ENCODE measurements at places on chromosomes 6 and 20.
A peak's percentile ranks its signal among the peaks of the same experiment; 100 is the strongest.

DNA sequence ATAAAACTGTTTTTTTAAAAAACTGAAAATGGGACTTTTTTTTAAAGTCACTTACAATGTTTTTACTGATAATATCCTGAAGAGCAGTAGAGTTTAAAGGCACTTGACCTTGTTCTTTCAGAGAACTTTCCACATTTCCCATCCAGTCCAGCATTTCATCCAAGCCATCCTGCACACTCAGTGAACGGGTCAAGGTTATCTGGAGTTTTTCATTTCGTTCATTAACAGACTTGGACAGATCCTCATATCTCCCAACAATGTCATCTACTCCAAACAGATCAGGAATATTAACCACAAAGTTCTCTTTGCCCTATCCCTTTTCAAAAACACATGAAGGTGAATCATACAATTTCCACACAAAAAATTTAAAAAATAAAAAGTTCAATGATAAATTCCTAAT, 69.1 kb downstream of the DST start:
- DNase-seq: no peak

GRCh38 chr6:113856625-113857555, at the start of gene MARCKS:
MARCKS (plus strand) TSS chr6:113857345; CDS start chr6:113857746, 401 bp downstream.
- peak; percentile 45 for DNase-seq

GRCh38 chr6:139112146-139112545, 22.7 kb upstream of the HECA start:
- no peak for DNase-seq

- DNase-seq: no peak
These were observed 1.3 kb downstream of the BPIFB1 start for GRCh38 chr20:33284284-33284683.

- DNase-seq: no peak
These were observed 81.5 kb upstream of the QKI start for GRCh38 chr6:163333038-163333437.

GRCh38 chr20:53631909-53632662, 38.4 kb upstream of the ZNF217 start:
- no peak for DNase-seq

DNA sequence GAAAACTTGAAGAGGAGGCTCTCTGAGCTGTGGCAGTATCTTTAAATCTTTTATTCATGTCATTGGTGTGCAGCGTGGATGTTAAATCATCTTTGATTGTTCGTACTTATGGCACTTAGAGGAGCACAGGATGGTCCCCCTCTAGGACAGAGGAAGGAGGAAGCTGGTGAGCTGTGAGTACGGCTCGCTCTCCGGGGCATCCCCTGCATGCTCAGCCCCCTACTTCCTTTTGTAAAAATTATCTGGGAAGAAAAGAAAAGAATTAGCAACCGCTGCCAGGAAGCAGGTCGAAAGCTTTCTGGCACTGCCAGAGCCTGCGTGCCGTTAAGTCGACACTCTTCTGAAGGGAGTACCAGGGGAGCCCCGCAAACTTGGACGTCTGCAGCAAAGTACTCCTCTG, 158.5 kb downstream of the SYNDIG1 start:
- DNase-seq: no peak

- DNase-seq: no peak
These were observed 68.6 kb downstream of the NRN1 start for GRCh38 chr6:5937936-5938706.

DNA sequence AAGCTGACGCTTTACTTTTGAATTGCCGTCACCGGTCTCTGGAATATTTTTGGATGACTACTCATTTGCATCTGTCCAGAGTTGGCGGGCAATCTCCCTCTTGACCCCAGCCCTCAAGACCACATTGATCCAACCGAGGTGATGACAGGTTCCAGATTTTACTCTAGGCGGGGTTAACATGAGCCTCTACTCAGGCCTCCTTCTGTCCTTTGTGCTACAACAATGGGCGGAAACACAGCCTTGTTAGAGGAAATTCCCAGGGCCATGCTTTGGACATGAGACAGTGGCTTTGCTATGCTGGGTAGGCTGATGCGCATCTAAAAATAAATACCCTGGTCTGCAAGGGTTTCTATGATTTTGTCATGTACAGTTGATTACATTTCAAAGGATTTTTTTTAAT, 27.0 kb upstream of the ADGRF5 start:
- DNase-seq: no peak

DNA sequence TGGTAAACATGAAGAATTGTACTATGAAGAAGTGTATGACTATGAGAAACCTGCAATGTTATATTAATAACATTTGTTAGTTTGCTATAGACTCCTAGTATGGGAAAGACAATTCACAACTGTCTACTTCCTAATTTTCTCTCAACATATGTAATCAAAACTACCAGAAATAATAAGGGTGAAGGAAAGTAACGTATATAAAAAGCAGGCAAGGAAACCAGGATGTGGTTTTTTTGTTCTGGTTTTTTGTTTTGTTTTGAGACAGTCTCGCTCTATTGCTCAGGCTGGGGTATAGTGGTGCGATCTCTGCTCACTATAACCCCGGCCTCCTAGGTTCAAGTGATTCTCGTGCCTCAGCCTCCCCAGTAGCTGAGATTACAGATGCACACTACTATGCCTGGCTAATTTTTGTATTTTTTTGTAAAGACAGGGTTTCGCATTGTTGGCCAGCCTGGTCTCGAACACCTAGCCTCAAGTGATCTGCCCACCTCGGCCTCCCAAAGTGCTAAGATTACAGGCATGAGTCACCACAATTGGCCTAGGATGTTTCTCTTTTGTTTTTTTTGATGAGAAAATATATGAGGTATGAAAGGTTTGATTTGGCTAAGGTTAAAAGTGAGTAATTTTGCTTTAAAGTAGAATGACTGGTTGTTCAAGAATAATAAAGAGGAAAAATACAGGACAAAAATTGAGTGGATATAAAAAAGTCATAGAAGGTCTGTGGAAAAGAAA, 83.1 kb downstream of the PTCHD4 start:
- no peak for DNase-seq

- DNase-seq: no peak
These were observed 54.2 kb downstream of the TFAP2C start for GRCh38 chr20:56683077-56683865.

DNA sequence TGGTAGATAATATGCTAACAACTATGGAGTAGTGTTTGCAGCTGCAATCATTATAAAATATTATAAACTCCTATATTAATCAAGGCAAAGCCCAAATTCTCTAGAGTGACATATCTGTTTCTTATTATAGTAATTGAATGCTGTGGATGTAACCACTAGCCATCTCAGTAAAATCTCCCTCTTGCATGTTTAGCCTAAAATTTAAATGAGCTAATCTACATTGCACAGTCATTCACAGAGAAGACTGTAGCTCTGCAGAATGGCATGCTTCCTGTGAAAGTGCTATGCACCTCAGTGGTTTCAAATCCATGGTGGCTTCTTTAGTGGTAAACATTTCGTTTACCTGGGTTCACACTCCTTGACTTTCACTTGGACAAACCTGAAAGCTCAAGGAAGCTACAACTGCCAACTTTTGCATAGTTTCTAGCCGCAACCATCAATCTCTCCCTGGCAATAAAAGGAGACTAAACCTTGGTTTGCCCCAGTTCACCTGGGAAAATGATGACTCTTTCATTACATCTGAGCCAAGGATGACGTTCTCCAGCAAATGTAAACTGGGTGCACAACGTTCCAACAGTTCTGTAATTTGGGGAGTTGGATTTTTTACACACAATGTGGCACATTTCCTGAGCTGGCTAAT, 47.2 kb downstream of the FILIP1 start:
- DNase-seq: no peak

All from activated CD4-positive, alpha-beta T cell treated with anti-CD3 and anti-CD28 coated beads, Interleukin-2, amount 10 ng/mL, durations not matched to agents 7 days and 5 days (primary cell).